ENCODE measurements at places on chromosomes 16 and 17.

DNA sequence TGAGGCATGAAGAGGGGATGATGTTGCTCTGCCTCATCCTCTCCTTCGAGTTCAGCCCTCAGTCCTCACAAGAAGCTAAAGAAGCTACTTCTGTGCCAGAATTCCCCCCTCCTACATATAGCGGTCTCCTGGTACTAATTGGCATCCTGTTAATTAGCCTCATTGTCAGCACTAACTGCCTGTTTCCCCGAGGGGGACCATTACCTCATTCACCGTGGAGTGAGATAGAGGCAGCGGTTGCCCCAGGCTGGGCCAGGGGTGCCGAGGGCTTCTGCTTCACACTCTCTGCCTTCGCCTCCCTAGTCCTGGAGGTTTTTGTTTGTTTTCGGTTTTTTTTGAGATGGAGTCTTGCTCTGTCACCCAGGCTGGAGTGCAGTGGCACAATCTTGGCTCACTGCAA lies 5.7 kb upstream of the MINK1 start:
- DNase-seq: no peak

DNA sequence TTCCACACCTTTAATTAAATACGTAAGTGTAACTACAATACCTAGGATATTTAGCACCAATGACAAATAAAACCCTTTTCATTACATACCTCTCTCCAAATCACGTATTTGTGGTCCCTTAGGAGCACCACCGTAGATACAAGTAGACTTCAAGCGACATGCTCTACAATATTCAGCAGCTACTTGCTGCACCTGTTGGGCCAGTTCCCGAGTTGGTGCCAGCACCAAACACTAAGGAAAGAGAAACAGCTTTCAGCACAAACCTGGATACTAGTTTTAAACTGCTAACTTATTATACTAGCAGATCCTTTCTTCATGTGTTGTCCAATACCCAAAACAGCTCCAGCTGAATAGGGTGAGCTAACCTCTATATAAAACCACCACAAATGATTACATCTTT lies 2.7 kb downstream of the DDX5 start:
- no peak for DNase-seq

- DNase-seq: no peak
Measured at GRCh38 chr17:40284085-40284713, 3.5 kb upstream of the CDC6 start.

- no peak for DNase-seq
Measured at GRCh38 chr16:11170201-11170600, 85.8 kb downstream of the SOCS1 start.

GRCh38 chr16:30184096-30184890 lies 891 bp downstream of the CORO1A start:
- DNase-seq: peak; percentile 93

DNA sequence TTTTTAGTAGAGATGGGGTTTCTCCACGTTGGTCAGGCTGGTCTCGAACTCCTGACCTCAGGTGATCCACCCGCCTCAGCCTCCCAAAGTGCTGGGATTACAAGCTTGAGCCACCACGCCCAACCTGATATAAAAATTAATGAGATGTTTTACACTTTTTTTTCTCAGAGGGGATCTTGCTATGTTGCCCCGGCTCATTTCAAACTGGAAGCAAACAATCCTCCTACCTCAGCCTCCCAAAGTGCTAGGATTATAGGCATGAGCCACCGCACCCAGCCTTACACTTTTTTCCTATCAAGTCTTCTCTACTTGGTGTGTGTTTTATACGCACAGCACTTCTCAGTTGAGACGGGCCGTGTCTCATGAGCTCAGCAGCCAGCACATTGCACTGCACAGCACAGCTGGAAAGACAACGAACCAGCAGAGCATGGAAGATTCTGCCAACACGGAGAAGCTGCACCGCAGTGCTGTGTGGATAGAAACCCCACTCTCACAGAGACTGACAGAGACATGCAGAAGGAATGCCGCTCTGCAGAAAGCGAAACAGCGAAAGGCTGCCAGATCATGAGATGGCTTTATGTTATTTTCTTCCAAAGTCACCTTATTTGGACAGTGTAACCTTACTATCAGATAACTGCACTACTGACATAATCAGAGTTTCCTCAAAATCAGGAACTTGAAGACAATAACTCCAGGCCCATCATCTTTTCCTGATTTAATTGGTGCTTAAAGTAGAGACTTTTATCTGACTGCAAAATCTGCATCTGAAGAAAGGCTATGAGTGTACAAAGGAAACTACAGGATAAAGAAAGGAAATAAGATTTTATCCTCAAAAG lies 6.5 kb upstream of the QRICH2 start:
- DNase-seq: no peak

Data from NCI-H345 (cell line).